ENCODE measurements at places on chromosomes 4 and X. TPM values are rescaled to one million over a fixed set of nuclear protein-coding genes. Genes with fewer than 3 reads are reported as not detected.

DNA sequence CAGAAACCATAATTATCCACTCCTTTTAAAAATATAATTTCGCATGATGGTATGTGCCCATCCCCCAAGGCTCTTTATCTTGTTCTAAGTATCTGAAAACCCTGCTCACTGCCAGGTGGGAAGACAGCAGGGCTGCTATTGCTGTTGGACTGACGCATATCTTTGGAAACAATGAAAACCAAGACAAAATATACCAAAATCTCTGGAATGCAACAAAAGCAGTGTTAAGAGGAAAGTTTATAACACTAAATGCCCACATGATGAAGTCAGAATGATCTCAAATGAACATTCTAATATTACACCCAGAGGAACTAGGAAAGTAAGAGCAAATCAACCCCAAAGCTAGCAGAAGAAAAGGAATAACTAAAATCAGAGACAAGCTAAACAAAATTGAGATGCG lies 162.0 kb downstream of the FAM47B start:
- DNase-seq = no peak

DNA sequence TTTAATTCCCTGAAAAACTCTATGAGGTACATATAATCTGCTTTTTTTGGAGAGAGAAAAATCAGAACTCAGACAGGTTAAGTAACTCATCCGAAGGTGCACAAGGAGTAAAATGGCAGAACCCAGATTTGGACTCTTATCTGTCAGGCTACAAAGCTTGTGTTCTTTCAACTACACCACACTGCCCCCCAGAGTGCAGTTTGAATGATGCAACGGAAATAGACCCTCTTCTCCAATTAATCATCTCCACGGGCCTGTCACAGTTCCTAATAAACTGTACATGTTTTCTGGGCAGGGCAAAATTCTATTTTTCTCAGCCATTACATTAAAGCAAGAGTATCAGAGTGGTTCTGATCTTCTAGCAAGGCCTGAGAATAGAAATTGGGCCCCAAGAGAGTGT lies 35.3 kb upstream of the DCX start:
- DNase-seq = no peak

- no peak for DNase-seq
Measured at GRCh38 chr4:83382850-83383249, 48.2 kb upstream of the HPSE start.

Gene PLXNB3
- total RNA-seq = 3.3 TPM

- no peak for DNase-seq
Measured at GRCh38 chr4:33658971-33659370, 2585.3 kb downstream of the ARAP2 start.

- DNase-seq = no peak
Measured at GRCh38 chr4:69800599-69800998, 40.2 kb upstream of the SULT1B1 start.

Gene RRAGB
- total RNA-seq = 14.9 TPM

GRCh38 chr4:128917781-128918180 lies 108.3 kb downstream of the JADE1 start:
- no peak for DNase-seq

DNA sequence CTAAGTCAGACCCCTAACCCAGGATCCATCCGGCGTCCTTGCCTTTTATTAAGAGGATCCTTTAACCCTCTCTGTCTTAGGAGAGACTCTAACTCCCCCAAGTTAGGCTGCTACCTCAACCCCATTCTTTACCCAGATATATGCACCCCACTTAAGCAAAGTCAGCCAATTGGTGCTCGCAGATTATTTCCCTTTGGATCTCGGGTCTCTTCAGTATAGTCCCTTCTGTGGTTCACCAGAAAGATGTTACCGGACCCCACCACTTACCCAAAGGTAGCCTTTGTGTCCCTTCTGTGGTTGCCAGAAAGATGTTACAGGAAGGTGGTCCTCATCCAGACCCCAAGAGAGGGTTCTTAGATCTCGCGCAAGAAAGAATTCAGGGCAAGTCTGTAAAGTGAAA lies 212.9 kb upstream of the GRID2 start:
- DNase-seq = no peak

GRCh38 chr4:81096566-81096965 lies 66.1 kb downstream of the BMP3 start:
- no peak for DNase-seq

- no peak for DNase-seq
Measured at GRCh38 chrX:63961964-63962363, 176.9 kb upstream of the ARHGEF9 start.

- no peak for DNase-seq
Measured at GRCh38 chr4:174316954-174317353, 33.2 kb downstream of the CEP44 start.

Gene CT45A1
- not detected for total RNA-seq

- DNase-seq = no peak
Measured at GRCh38 chrX:41558531-41558930, 111.4 kb downstream of the NYX start.

GRCh38 chrX:111609206-111609605 lies 71.8 kb upstream of the ALG13 start:
- DNase-seq = no peak

GRCh38 chrX:143165778-143166177 lies 140.1 kb downstream of the SPANXN4 start:
- no peak for DNase-seq

DNA sequence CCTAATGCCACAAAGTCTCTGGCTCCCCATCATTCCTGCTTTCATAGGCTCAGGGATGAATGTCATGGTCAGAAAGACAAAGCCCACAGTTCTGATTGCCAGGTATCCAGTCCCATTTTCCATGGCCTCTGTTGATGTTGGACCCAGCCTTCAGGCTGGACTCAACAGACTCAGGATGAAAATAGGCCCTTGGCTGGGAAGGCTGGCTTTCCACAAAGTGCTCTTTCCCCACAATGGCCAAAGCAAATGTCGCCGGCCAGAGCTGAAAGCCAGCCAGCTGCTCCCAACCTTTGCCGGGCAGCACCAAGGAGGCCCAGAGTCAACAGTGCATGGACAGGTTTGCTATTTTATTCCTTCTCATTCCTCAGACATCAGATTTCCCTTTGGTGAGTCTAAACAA lies 430.1 kb upstream of the FGF16 start:
- DNase-seq = no peak

DNA sequence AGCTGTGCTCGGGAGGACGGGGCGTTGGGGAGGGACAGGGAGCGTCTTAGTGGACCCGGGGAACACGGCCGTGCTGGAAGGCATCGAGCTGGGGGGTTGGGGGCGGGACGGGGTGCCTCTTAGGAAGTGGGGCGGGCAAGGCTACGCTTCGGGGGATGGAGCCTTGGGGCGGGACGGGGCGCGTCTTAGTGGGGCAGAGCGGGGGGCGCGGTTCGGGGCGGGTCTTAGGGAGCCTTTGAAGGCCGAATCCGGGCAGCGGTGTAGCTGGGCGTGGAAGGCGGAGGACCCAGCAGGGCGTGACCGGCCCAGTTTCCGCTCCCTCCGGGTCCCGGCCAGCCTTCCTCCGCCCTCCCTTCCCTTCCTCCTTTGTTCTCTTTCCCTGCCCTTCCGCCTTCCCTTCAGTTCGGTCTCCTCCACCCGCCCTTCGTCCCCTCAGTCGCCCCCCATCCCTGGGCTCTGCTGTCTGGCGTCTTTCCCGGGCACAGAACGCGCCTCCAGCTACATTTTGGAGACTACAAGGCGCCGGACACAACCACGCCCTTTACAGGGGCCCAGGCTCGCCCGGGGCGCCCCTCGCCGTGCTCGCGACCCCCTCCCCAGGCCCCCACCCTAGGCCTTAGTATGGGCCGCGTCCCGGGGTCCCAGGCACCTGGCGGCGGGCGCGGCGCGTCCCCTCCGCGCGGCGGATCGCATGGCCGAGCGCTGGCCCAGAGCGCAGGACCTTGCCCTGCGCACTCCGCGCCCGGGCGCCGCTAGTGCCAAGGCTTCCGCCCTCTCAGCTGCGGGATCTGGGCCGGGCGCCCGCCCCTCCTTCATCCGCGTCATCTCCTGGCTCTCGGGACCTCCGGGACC lies at the start of gene ARSD:
Gene ARSD (minus strand): TSS at position 757 of the 852 bp plus-strand sequence. CDS start 64 bp downstream, at position 693.
- peak; percentile 96 for DNase-seq

DNA sequence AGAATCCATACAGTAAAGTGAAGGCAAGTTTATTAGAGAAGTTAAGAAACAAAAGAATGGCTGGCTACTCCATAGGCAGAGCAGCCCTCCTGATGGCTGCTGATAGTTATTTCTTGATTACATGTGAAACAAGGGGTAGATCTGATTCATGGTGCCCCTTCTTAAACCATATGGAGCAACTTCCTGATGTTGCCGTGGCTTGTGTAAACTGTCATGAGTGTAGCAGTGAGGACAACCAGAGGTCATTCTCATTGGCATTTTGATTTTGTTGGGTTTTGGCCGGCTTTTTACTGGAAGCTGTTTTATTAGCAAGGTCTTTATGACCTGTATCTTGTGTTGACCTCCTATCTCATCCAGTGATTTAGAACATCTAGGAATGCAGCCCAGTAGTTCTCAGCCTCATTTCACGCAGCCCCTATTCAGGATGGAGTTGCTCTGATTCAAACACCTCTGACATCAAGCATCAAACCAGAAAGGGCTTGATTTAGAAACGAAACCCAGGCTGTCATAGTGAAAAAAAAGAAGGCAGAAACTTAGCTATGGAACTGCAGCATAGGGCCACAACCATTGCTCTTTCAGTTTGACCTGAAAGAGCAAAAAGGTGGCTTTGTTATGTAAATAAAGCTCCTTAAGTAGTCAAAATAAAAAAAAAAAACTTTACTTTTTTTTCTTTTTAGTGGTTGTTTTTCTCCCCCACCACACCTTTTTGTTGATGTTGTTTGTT lies 37.8 kb downstream of the SPCS3 start:
- DNase-seq = no peak

Gene MORF4L2
- total RNA-seq = 185 TPM

Gene BCOR
- total RNA-seq = 26.1 TPM

Gene TRIM75
- not detected for total RNA-seq

DNA sequence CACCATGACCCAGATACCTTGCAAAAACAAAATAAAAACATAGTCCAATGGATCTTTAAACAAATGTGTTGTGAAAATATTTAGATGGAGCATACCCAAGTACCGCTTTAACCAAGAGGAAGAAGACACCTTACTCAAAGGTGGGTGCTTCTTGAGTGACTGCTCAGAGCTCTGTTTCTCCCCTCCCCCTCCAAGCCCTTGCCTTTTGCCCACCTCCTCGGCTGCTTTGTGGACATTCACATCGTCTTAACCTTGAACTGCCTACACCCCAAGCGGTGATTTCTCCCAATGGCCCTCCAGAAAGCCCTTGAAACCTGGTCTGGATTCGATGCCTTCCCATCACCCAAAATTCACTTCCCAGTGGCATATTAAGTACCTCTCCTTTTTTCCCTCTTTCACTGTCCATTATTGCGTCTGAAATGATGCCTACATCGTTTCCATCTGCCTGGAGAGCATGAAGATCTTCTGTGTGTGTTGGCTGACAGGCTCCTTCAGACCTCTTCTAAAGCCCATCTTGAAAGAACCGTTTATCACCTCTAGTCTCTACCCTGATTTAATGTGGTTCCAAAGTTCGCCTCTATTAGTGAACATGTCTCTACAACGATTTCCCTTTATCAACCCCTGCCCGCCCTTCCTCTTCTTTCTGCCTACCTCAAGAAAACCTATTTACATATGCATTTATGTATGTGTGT lies 968 bp downstream of the GPRIN3 start:
- DNase-seq = no peak
